ENCODE measurements at places on chromosomes 1 and 21.

DNA sequence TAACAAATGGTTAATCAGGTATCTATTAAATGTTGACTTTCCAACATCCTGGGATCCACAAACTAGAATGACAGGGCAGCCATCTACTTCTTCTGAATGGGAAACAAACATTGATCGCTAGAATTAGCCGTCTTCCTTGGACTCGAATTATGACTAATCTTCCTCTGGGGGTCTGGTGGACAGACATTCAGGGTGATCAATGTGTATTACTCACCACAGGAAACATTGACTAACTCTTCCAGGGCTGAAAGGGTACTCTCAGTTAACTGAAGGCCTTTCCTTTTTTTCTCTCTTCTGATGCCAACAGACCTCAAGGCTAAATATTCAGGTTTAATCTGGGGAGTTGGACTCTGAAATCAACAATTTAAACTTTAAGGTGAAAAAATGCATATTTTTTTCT, 9.5 kb downstream of the NOL9 start:
- DNase-seq = no peak

- no peak for DNase-seq
Measured at GRCh38 chr21:42785666-42786427, 93.5 kb downstream of the WDR4 start.

GRCh38 chr1:25701030-25701785, 84.6 kb downstream of the MAN1C1 start:
- no peak for DNase-seq

DNA sequence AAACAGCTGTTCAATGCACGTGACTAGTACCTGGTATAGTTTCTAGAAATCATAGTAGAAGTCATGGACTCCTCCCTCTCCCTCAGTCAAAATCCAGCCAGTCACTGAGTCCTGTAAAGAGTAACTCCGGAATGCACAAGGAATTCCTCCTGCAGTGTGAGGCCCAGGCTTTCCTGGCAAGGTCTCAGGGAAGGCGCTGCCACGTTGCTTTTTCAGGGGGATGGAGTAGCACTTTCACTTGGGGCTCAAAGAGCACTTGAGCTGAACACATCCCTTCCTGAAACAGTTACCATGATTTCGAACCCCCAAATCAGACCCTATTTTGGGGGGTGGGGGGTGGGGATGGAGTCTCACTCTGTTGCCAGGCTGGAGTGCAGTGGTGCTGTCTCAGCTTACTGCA, 26.4 kb upstream of the LRRC8D start:
- no peak for DNase-seq

GRCh38 chr1:63122079-63122478, 200.3 kb upstream of the FOXD3 start:
- DNase-seq = no peak

DNA sequence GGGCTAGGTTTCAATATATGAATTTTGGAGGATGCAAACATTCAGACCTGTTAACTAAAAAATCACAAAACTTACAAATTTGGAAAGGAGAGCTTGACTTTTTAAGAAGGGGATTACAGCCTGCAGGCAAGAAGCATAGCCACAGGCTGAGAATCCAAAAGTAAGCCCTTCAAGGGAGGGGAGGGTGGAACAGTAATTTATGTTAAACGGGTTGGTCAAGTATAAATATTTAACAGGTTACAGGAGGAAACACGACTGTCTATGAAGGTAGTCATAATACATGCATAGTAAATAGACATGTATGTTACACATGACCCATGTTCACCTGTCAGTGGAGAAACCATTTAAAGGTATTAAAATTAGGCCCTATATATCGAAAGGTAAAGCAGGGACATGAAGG, 261.1 kb upstream of the RGS18 start:
- no peak for DNase-seq

GRCh38 chr21:45390831-45391742, 13.9 kb upstream of the COL18A1 start:
- DNase-seq = no peak

DNA sequence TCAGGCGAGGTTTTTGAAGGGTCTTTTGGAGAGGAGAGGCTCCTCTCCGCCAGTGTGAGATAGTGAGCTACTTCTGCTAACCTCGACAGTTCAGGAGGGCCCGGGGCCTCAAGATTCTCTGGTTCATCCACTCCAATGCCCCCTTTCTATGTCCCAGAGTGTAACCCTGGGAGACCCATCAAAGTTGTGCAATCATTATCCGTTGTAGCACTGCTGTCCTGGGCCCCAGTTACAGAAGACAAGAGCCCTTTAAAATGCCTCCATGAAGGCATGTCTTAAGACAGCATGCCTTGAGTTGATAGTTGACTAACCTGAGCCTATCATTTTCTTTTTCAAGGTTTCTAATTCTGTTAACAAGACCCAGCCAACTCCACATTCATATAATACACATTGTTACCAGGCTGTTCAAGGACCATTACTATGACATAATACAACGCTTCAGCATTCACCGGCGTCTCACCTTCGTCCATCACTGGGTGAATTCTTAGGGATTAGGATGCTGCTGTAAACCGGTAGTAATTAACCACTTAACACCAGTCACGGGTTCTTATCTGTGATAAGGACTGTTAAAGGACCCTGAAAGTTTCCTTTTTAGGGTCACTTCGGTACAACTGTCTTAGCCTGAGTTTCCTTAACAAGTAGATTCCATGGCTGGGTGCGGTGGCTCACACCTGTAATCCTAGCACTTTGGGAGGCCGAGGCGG, 37.4 kb upstream of the CDC42BPA start:
- DNase-seq = no peak

- DNase-seq = no peak
Measured at GRCh38 chr1:81833722-81834121, 33.0 kb downstream of the ADGRL2 start.

DNA sequence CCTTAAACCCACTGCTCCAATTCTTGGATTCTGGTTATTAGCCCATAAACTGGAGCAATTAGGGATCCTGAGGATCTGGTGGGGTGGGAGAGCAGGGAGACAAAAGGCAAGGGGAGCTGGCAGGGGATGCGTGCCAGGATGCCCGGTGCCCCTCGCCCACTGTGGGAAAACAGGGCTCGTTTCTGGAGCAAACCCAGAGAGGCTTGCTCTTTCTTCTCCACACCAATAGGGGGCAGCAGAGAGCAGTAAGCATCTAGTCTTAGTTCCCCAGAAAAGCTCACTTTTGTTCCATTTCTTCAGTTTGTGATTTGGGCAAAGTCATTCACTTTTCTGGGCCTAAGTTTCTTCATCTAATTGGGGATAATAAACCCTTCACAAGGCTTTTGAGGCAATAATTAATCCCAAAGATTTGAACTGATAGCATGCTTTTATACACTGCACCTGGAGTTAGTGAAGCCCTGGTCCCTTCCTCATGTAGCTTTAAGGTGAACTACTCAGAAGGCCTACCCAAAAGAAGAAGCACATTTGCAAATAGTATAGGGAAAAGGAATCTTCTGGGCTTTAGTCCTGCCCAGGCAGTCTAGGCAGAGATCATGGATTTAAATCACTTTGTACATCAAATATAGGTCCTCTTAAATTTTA, 160.6 kb upstream of the USP24 start:
- DNase-seq = peak; percentile 39

- no peak for DNase-seq
Measured at GRCh38 chr1:192235127-192235526, 76.9 kb downstream of the RGS18 start.

DNA sequence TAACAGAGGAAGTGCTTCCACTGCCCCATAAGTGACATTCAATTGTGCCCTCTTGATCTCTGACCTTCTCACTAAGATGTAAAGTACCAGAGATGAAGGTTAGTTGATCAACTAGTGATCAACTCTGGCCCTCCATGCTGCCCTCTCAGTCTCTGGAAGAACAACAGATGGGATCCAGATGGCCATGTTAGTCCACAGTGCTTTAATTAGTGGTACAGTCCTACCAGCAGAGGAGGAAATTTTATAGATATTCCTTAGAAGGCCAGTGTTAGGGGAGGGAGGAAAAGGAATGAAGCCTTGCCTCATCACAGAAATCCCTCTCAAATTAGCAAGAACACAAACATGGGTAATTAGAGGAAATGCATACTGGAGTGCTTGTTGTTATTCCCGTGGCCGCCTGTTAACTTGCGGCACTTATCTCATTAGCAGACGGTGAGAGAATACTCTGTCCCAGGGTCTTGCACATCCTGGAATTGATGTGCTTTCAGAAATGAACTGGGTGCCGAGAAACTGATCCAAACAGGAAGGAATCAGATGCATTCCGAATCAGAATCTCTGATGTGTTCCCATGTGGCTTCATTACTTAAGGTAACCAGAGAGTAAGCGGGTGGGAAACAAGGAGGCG, 91.1 kb upstream of the RGS4 start:
- DNase-seq = peak; percentile 72

GRCh38 chr1:19495799-19496526, 10.6 kb upstream of the CAPZB start:
- DNase-seq = no peak

- DNase-seq = peak; percentile 15
Measured at GRCh38 chr1:232856541-232856940, 51.3 kb downstream of the MAP10 start.

- DNase-seq = no peak
Measured at GRCh38 chr1:228986093-228986904, 251.0 kb downstream of the RHOU start.

DNA sequence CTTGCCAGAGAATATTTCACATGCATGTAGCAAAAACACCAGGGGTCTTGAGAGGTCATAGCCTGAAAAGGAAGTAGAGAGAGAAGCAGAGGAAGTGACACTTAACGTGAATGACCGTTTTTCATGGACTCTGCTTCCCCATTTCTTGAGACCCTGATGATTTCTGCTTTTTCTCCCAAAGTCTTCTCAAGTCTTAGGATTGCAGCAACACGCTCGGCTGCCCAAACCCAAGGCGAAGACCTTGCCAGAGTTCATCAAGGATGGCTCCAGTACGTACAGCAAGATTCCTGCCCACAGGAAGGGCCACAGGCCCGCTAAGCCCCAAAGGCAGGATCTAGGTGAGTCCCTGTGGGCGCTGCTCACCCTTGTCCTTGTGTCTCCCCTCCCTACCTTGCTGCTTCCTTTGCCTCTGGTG, 12.8 kb downstream of the THEMIS2 start:
- no peak for DNase-seq

DNA sequence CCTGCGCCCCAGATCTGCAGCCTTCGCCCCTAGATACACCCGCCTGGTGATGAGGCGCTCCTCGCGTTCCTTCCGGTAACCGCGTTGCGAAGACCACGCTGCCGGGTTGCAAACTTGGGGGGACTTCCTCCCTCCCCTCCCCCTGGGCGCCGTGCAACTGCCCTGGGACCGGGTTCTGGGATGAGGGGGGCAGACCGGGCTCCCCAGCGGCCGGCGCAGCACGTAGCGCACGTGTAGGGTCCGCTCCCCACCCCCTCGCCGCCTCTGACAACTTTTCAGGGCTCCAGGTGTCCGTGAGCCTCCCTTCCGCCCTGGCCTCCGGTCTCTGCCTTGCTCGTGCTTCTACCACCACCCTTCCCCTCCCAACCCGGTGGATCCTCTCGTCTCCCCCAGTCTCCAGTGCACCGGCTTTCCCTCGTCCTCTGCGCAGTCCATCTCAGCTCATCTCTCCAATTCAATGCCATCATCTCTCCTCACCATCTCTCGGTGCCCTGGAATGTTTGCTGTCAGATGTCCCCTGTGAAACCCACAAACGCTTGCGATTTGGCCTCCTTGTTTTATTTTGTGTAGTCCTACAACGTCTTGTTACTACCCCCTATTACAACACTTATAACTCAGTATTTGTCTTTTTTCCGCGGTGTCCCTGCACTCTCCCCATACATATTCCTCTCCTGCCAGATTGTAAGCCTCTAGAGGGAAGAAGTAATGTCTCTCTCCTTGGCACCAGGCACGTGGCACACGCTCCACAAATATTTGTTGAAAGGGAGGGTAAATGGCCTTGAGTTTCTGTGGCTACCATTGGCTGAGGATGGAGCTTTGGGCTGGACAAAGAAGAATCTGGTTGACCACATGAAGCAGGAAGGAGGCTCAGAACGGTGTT, 782 bp downstream of the PCAT6 start:
- no peak for DNase-seq

GRCh38 chr21:31911138-31911907, 38.5 kb downstream of the HUNK start:
- peak; percentile 88 for DNase-seq

- no peak for DNase-seq
Measured at GRCh38 chr1:92797961-92798360, 13.1 kb upstream of the EVI5 start.

DNA sequence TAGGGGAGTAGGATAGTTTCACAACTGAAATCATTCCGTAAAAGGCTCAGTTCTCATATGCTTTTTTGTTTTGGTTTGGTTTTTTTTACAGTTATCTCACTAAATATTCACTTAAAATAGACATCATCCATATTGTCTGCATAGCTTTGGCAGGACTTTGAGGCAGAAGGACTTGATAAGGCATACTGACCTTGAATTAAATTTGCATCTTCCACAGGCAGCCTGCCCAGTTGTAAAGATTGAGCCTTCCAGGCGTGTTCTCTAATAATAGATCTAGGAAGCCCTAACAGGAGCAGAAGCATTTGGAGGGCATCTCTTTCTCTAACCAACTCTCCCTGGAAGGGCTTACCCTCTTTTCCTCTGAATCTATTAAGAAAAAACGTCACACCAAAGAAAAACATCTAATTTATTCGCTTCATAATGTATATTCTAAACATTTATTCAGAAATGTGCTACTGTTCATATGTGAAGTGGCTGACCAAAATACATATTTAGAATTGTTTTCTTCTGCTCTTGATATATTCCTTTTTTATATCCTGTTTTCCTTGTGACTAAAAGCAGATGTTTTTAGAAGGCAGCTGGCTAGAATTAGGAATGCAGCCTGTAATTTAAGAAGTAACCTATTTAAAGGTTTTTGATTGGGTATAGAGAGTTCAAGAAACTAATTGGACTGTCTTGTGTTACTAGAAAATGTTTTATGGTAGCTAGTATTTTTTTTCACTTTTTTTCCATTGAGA, 20.2 kb downstream of the DESI2 start:
- DNase-seq = no peak

- peak; percentile 14 for DNase-seq
Measured at GRCh38 chr1:111032295-111032897, 68.7 kb upstream of the LRIF1 start.

DNA sequence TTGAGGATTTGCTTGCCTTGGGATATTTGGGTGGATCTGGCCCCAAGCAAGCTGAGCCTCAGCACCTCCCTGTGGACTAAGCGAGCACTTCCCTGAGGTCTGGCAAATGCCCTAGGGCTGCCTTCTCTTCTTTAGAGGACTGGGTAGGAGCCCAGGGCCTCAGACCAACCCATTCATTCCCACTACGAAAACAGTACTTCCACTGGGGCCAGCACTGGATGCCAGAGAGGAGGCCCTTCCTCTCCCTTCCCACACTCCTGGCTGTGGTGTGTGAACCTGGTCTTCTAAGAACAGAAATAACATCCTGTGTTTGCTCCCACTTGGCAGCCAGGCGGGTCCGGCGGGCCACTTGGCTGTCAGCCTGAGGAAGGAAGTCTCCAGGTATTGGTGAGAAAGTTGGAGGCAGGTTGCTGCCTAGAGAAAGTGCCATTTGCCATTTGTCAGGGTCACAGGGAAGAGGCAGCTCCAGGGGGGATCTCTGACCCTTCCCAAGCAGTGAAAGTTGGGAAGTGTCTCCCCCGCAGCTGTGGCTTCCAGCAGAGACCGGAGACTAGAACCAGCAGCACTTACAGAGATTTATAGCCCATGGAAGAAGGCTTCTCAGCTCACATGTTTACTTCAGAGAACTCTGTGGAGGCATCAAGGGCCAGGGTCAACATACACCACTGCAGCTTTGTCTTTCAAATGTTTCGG, 323.5 kb downstream of the SIPA1L2 start:
- no peak for DNase-seq

- no peak for DNase-seq
Measured at GRCh38 chr1:172717722-172718465, 59.0 kb downstream of the FASLG start.

- peak; percentile 21 for DNase-seq
Measured at GRCh38 chr21:42524341-42525028, 10.8 kb downstream of the SLC37A1 start.

GRCh38 chr1:84025966-84026365, 27.0 kb upstream of the TTLL7 start:
- DNase-seq = no peak
